Naive thymus-derived CD4-positive, alpha-beta T cell (primary cell): ENCODE measurements at places on chromosomes 3 and 15.

DNA sequence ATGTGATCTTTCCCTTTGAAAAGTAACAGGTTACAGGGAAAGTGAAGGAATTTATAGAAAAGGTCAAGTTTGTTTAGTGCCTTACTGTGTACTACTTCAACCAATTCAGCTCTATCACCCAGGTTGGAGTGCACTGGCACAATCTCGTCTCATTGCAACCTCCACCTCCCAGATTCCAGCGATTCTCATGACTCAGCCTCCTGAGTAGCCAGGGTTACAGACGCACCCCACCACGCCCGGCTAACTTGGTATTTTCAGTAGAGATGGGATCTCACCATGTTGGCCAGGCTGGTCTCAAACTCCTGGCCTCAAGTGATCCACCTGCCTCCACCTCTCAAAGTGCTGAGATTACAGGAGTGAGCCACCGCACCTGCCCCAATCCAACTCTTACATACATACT lies 279.7 kb downstream of the ZBTB20 start:
- no peaks in the 10 kb centered on the region for H3K36me3 ChIP-seq
- H3K27ac ChIP-seq = no peak overlapping the region
- H3K4me3 ChIP-seq = no peak overlapping the region
- DNase-seq = no peak
- peaks cover 5% of the 10 kb centered on the region for H3K4me1 ChIP-seq
- no peaks in the 10 kb centered on the region for H3K27me3 ChIP-seq

DNA sequence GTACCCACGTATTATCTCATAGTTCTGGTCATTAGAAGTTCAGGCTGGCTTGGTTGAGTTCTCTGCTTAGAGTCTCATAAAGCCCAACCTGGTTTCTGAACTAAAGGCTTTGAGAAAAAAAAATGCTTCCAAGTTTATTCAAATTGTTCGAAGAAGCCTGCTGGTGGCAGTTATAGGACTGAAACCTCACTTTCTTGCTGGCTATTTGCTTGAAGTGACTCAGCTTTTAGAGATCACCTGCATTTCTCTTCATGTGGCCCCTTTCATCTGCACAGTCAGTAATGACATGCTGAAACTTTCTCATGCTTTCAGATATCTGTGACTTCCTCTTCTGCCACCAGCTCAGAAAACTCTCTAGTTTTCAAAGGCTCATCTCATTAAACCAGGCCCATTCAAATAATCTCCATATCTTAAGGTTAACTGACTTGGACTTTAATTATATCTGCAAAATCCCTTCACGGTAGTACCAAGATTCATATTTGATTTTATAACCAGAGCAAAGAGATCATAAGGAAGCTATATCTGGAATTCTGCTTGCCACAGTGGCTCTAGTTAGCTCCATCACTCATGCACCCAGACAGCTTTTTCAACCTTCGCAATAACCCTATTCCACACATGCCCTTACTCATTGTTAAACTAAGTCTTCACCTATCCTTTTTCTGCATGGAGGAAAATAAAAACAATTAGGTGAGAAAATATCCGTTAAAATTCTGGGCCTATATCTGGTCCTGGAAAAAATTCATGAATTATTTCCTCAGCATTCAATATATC lies 433.8 kb upstream of the CBLB start:
- H3K4me3 ChIP-seq = no peak overlapping the region
- no peaks in the 10 kb centered on the region for H3K36me3 ChIP-seq
- peaks cover 5% of the 10 kb centered on the region for H3K4me1 ChIP-seq

- no peak overlapping the region for H3K27ac ChIP-seq
- H3K4me3 ChIP-seq = no peak overlapping the region
- no peak for DNase-seq
- H3K27me3 ChIP-seq = no peaks in the 10 kb centered on the region
- no peaks in the 10 kb centered on the region for H3K36me3 ChIP-seq
Observed at GRCh38 chr3:183381179-183381578, 47.2 kb downstream of the MCF2L2 start.

DNA sequence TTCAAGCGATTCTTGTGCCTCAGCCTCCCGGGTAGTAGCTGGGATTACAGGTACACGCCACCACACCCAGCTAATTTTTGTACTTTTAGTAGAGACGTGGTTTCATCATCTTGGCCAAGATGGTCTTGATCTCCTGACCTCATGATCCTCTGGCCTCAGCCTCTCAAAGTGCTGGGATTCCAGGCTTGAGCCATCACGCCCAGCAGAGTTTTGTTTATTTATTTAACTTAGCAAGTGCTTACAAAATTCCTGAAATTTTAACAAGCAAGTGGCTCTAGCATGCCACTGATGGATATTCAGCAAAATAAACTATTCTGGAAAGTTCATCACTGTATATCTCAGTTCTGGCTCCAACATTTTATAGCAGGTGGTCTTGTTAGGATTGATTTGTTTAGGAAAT lies 585.9 kb downstream of the OTOL1 start:
- H3K27me3 ChIP-seq = no peaks in the 10 kb centered on the region
- no peak for DNase-seq
- no peak overlapping the region for H3K4me3 ChIP-seq
- H3K27ac ChIP-seq = no peak overlapping the region

GRCh38 chr3:100775669-100776068 lies 66.4 kb downstream of the TFG start:
- H3K4me3 ChIP-seq = no peak overlapping the region
- DNase-seq = no peak
- H3K27ac ChIP-seq = no peak overlapping the region
- H3K36me3 ChIP-seq = no peaks in the 10 kb centered on the region

- H3K36me3 ChIP-seq = no peaks in the 10 kb centered on the region
- H3K27ac ChIP-seq = no peak overlapping the region
- H3K4me1 ChIP-seq = no peaks in the 10 kb centered on the region
- H3K27me3 ChIP-seq = no peaks in the 10 kb centered on the region
- no peak overlapping the region for H3K4me3 ChIP-seq
Observed at GRCh38 chr3:17894434-17895060, 152.1 kb upstream of the TBC1D5 start.

- H3K36me3 ChIP-seq = no peaks in the 10 kb centered on the region
- DNase-seq = no peak
- no peaks in the 10 kb centered on the region for H3K27me3 ChIP-seq
- no peak overlapping the region for H3K27ac ChIP-seq
- no peak overlapping the region for H3K4me3 ChIP-seq
Observed at GRCh38 chr3:151034303-151034702, 51.2 kb upstream of the MED12L start.

DNA sequence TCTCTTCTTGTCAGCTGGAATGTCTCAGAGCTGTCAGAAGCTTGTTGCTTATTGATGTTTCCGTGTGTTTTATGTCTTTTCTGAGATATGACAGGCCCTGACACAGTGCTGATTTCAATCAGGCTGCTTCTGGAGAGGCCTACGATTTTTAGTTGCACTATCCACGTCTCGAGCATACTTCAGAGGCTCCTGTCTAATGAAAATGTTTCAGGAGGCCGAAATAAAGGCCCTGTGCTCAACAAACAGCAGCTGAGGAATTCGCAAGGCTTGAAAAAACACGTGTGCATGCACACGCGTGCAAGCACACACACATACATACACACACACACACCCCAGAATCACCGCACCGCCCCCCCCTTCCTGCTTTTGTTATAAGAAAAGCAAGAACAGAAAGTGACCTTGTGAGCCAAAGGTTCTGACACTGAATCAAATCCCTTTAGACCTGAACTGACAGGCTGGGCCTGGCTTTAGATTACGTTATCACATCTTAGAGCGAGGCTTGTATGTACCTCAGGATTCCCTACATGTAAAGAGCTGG lies 296.6 kb downstream of the NR2F2 start:
- H3K4me3 ChIP-seq = no peak overlapping the region
- no peaks in the 10 kb centered on the region for H3K27me3 ChIP-seq
- H3K27ac ChIP-seq = no peak overlapping the region
- H3K36me3 ChIP-seq = no peaks in the 10 kb centered on the region
- no peak for DNase-seq
- no peaks in the 10 kb centered on the region for H3K4me1 ChIP-seq

GRCh38 chr3:73026760-73027113 lies 30.1 kb downstream of the PPP4R2 start:
- peaks cover 21% of the 10 kb centered on the region for H3K4me1 ChIP-seq
- no peaks in the 10 kb centered on the region for H3K27me3 ChIP-seq
- H3K27ac ChIP-seq = no peak overlapping the region
- no peak for DNase-seq

GRCh38 chr3:35722902-35723301 lies 83.6 kb downstream of the ARPP21 start:
- no peaks in the 10 kb centered on the region for H3K4me1 ChIP-seq
- no peaks in the 10 kb centered on the region for H3K27me3 ChIP-seq
- no peak overlapping the region for H3K4me3 ChIP-seq
- no peak overlapping the region for H3K27ac ChIP-seq

DNA sequence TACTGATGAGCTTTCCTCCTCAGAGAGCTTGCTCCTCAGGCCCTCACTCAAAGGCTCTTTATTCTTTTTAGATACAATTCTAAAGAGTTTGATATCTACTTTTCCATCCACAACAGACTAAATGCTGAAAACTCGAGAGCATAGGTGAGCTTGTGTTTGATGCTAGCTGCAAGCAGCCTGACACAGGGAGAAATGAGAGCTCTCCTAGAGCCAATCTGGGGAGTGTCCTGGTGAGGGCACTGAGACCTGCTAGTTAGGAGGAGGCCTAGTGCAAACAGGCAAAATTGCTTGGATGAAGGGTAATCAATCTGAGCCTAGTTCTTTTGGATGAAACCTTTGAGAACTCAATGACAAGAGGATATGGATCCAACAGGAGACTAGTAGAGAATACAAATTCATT lies 300.8 kb downstream of the ZBTB20 start:
- H3K27ac ChIP-seq = no peak overlapping the region
- DNase-seq = no peak
- H3K4me1 ChIP-seq = no peaks in the 10 kb centered on the region
- no peaks in the 10 kb centered on the region for H3K27me3 ChIP-seq
- no peaks in the 10 kb centered on the region for H3K36me3 ChIP-seq

GRCh38 chr3:94990952-94991705 lies 928.3 kb downstream of the NSUN3 start:
- H3K27ac ChIP-seq = no peak overlapping the region
- no peaks in the 10 kb centered on the region for H3K27me3 ChIP-seq
- H3K36me3 ChIP-seq = no peaks in the 10 kb centered on the region
- H3K4me1 ChIP-seq = no peaks in the 10 kb centered on the region
- no peak for DNase-seq

- DNase-seq = no peak
- no peaks in the 10 kb centered on the region for H3K36me3 ChIP-seq
- H3K4me1 ChIP-seq = no peaks in the 10 kb centered on the region
- H3K4me3 ChIP-seq = no peak overlapping the region
- no peaks in the 10 kb centered on the region for H3K27me3 ChIP-seq
Observed at GRCh38 chr15:84871428-84871985, 13.0 kb upstream of the SLC28A1 start.

GRCh38 chr3:112813723-112814171 lies 32.9 kb downstream of the CD200R1L start:
- H3K27ac ChIP-seq = no peak overlapping the region
- H3K4me3 ChIP-seq = no peak overlapping the region
- no peaks in the 10 kb centered on the region for H3K27me3 ChIP-seq
- H3K4me1 ChIP-seq = no peaks in the 10 kb centered on the region
- DNase-seq = no peak
- no peaks in the 10 kb centered on the region for H3K36me3 ChIP-seq

GRCh38 chr15:52642386-52643361 lies 36.5 kb downstream of the ATOSA start:
- no peaks in the 10 kb centered on the region for H3K27me3 ChIP-seq
- H3K4me1 ChIP-seq = no peaks in the 10 kb centered on the region
- DNase-seq = no peak
- H3K4me3 ChIP-seq = no peak overlapping the region
- no peaks in the 10 kb centered on the region for H3K36me3 ChIP-seq
- no peak overlapping the region for H3K27ac ChIP-seq

GRCh38 chr3:23611737-23612295 lies 193.9 kb upstream of the UBE2E1 start:
- H3K27ac ChIP-seq = no peak overlapping the region
- DNase-seq = no peak
- no peak overlapping the region for H3K4me3 ChIP-seq

- H3K27me3 ChIP-seq = no peaks in the 10 kb centered on the region
- no peaks in the 10 kb centered on the region for H3K36me3 ChIP-seq
- H3K27ac ChIP-seq = no peak overlapping the region
- no peak overlapping the region for H3K4me3 ChIP-seq
- H3K4me1 ChIP-seq = no peaks in the 10 kb centered on the region
Observed at GRCh38 chr3:35184775-35185174, 454.6 kb upstream of the ARPP21 start.

GRCh38 chr3:156433910-156434309 lies 121.0 kb downstream of the SSR3 start:
- H3K27me3 ChIP-seq = no peaks in the 10 kb centered on the region
- no peaks in the 10 kb centered on the region for H3K4me1 ChIP-seq
- no peak overlapping the region for H3K27ac ChIP-seq
- no peak overlapping the region for H3K4me3 ChIP-seq
- H3K36me3 ChIP-seq = no peaks in the 10 kb centered on the region

DNA sequence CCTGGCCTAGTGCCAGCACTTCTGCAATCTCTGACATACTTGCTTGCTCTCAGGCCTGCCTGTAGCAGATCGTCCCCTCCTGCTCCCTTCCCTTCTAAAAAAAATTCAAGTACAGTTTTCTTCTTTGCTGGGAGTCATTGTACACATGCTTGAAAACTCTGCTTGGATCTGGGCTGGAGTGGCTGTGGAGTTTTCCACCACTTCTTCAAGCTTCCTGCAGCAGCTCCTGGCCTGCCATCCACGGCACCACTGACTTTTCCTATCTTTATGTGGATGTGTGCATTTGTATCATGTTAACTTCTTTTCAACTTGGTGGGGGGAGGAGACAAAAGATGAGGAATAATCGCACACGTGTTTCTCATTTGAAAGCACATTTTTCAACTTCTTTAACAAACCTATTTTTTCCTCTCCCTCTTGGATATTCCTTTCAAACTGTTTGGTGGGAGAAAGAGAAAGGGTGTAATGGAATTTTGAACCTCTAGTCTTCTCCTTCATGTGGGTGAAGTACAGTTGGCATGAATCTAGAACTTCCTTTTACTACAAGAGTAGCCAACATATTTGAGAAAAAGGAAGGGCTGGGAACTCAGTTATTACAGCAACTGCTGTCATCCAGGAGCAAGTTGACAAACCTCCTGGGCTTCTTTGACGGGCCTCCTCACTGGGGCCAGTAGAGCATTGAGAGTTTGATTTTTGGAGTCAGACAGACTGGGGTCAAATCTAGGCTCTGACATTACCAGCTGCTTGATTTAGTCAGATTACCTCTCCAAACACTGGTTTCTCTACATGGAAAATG lies 61.2 kb upstream of the LRTM1 start:
- H3K4me3 ChIP-seq = no peak overlapping the region
- no peak overlapping the region for H3K27ac ChIP-seq
- DNase-seq = no peak
- no peaks in the 10 kb centered on the region for H3K27me3 ChIP-seq
- H3K36me3 ChIP-seq = no peaks in the 10 kb centered on the region

- no peak for DNase-seq
- no peaks in the 10 kb centered on the region for H3K36me3 ChIP-seq
- no peaks in the 10 kb centered on the region for H3K27me3 ChIP-seq
- no peak overlapping the region for H3K27ac ChIP-seq
- H3K4me1 ChIP-seq = no peaks in the 10 kb centered on the region
Observed at GRCh38 chr3:111246967-111247760, 175.5 kb downstream of the NECTIN3 start.

GRCh38 chr15:69084404-69085030 lies 70.0 kb downstream of the NOX5 start:
- no peaks in the 10 kb centered on the region for H3K27me3 ChIP-seq
- DNase-seq = no peak
- H3K27ac ChIP-seq = no peak overlapping the region
- no peaks in the 10 kb centered on the region for H3K36me3 ChIP-seq
